ENCODE measurements at places on chromosomes 13 and 19.
A peak's percentile ranks its signal among the peaks of the same experiment; 100 is the strongest.

GRCh38 chr13:111492341-111492950, 172.0 kb downstream of the TEX29 start:
- no peak for DNase-seq

DNA sequence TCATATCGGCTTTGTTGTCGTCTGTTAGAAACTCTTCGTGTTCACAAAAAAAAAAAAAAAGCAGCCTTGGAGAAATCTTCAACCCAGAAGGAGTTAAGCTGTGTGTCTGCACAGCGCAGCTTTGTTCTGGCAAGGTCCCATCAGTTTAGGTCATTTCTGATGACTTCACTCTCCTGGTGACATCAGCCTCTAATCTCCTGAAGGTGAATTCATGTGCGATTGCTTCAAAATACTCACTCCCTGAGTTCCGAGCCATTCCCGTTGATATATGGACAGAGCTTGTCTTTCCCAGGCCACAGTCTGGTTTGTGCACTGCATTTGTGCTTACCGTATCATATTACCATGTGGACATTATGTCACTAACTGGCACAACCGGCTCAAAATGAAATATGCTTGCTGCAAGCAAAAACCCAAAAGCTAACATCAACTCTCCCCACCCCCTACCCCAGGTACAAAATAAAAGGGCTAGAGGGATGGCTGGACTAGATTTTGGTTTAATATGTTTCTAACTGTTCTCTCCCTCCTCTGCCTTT, 342.4 kb downstream of the KCNRG start:
- no peak for DNase-seq

DNA sequence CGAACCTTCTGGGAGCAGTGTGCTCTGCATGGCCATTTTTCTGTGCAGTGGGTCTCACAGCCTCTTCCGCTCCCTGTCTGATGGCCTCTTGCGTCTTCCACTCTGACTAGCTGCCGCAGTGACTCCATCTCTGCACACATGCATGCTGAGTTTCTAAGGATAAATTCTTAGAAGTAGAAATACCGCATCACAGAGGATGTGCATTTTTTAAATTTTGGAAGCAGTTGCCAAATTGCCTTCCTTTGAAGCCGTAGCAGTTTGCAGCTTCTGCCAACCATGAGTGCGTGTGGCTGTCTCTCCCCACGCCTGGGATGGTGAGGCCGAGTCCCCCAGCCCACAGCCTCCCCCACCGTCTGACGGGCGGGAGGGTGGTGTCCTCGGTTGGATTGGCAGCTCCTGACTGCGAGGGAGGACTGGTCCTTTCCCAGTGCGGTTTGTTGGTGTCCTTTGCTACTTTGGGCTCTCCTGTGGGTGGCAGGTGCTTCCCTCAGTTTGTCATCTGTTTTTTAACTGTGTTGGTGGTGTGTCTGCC, 9.8 kb downstream of the FZR1 start:
- no peak for DNase-seq

- DNase-seq, result no peak
Observed at GRCh38 chr19:37251308-37252229, 33.6 kb downstream of the ZNF383 start.

- no peak for DNase-seq
Observed at GRCh38 chr13:25286308-25286968, 850 bp downstream of the MTMR6 start.

DNA sequence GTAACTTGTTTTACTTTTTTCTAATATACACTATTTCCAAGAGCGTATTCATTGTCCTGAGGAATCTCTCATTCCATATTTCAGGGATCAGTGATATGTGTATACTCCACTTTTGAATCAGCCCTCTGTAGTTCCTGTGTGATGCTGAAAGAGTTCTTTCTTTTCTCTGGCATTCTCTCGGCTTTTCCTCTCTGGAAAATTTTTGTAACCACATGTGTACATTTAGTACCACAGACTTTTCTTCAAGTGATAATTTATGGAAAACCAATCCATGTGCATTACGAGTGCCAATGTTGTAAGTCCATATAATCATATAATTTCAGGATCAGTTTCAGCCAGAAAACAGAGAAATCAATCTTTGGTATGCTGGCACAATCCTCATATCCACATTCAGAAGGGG, 102.2 kb upstream of the MBNL2 start:
- no peak for DNase-seq

GRCh38 chr13:93147946-93148345, 78.7 kb upstream of the GPC6 start:
- DNase-seq, result no peak

DNA sequence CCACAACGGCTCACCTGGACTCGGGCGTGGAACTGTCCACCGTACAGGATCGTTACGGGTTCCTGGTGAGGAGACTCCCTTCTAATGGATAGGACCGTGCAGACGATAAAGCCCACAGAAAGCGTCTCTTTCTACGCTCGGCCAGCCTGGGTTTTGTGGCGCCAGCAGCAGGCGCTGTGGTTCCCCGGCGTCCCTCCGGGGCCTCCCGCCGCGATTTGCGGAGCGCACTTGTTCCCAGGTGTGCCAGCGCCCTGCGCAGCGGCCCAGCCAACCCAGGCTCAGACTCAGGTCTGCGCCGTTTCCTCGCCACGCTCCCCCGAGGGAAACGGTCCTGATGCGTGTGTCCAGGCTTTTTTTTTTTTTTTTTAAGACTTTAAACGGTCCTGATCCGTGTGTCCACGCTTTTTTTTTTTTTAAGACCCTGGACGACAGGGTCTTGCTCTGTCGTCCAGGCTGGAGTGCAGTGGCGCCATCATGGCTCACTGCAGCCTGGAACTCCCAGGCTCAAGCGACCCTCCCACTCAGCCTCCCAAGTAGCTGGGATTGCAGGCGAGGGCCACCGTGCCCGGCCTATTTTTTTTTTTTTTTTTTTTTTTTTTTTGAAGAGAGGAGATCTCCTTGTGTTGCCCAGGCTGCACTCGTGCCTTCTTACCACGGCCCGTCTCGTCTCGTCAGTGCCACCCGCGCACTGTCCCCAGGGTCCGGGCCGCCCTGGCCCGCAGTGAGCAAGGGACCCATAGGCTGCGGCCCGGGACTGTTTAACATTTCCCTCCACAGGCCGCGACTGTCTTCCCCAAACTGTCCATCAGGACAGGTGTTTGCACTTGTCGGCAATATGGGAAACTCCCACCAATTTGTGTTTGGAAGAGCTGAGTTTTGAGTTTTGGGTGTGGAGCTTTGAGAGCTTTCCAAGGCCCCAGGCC, 23.8 kb downstream of the GJA3 start:
- no peak for DNase-seq

DNA sequence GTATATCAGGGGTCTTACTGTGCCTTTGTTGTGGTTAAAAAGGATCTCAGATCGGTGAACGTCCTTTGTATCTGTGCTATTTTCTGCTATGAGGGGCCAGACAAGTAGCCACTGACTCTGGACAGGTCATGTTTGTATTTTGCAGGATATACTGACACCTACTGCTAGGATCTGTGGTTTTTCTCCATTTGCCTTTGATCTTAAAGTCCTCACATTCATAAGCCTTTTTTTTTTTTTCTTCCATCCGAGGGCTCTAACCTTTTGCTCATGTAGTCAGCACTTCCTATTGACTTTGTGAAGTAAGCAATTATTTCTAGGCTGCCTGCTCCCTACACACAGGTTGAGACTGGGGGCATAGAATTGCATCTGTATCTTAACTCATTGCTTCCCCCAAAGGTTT, 106.2 kb downstream of the SLITRK5 start:
- DNase-seq, result no peak

DNA sequence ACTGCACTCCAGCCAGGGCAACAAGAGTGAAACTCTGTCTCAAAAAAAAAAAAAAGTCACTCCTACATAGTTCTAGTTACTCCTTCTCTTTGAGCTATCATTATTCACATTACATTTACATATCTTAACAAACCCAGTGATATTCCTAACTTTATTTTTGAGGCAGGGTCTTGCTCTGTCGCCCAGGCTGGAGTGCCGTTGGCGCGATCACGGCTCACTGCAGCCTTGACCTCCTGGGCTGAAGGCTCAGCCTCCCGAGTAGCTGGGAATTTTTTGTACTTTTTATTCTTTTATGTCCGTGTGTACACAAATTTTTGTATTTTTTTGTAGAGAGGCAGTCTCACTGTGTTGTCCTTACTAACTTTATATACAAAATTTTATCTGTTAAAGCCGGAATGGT, 587 bp upstream of the RPS15 start:
- DNase-seq, result no peak

GRCh38 chr19:48496959-48497727, 14.5 kb downstream of the LMTK3 start:
- DNase-seq, result no peak

GRCh38 chr19:2478756-2479555, 3.0 kb downstream of the GADD45B start:
- DNase-seq, result peak; percentile 32

- peak; percentile 54 for DNase-seq
Observed at GRCh38 chr19:1066748-1067340, at the start of gene ARHGAP45. TSS of gene ARHGAP45 (plus strand) at chr19:1067167. CDS start at chr19:1067406, 239 bp downstream.

DNA sequence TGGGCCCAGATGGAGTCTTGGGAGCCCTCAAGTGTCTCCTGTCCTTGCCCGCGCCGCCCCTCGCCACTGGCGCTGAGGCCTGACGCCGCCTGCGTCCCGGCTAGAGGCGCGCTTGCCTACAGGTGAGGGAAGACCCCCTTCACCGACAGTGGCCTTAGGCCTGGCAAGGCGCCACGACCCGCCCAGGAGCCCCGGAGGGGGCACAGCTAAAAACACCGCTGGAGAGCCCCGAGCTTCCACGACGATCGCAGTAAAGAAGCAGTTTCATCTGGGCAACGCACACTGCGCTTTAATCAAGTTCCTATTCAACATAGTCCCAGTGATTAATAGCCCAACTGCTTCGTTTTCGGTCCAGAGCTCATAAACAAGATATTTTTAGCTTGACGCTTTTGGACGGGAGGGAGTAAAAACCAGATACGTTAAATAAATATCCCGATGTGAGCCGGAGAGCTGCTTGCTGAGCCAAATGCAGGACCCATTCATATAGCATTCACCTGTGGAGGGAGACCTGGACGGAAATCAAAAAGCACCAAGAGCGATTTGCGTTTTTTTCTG, 1.5 kb upstream of the CEBPA start:
- no peak for DNase-seq

DNA sequence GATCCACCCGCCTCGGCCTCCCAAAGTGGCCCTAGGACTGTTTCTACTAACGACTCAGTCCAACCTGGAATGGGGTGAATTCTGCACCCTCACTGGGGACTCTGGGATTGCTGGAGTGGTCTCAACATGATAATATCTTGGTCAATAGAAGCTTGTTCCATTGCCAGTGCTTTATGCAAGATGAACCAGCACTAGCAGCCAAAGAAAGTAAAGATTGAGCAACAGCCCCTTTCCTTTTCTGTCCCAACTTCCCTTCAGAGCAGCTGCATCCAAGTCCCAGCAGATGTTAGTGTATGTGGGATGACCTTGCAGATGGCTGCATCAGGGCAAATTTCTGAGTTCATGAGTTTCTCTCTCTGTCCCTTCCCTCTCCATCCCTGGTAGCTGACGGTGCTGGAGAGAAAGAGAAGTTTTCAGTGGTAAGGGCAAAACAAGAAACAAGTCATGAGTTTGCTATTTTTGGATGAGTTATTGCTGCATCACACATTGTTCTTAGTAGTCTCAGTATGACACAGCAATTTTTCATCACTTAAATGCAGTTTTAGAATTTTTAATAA, 183.6 kb upstream of the EDNRB start:
- no peak for DNase-seq

DNA sequence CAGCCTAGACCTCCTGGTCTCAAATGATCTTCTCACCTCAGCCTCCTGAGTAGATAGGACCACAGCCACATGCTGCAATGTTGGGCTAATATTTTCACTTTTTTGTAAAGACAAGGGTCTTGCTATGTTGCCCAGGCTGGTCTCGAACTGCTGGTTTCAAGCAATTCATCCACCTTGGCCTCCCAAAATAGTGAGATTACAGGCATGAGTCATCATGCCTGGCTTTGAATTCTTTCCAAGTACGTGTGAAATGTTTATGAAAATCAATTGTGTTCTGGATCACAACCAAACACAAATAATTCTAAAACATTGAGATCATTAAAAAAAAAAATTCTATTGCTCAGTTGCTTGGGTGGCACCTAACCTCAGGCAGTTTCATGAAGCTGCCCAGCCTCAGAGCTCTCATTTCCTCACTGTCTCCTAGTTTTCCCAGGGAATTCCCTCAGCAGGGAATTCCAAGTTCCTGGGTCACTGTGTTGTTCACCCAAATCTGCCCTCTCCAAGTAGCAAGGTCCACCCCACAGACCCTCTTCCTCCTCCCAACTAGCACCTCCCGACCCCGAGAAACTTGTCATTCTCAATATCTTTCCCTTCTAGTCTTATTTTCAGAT, 44.8 kb downstream of the ING1 start:
- DNase-seq, result no peak

- DNase-seq, result no peak
Observed at GRCh38 chr13:32746474-32746873, 160.2 kb downstream of the PDS5B start.

DNA sequence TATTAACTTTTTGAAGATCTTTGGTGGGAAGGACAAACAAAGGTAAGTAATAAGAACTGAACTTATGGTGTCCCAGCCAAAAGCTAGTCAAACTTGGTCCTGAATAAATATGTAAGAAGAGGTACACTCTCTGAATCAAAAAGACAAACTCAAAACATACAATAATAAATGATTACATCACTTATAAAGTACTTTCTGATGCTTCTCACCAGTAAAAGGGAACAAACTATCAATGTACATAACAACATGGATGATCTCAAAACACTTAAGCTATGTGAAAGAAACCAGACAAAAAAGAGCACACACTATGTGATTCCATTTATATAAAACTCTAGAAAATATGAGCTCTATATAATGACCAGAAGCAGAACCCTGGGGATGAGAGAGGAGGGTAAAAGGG, 138.3 kb downstream of the VWA8 start:
- no peak for DNase-seq

DNA sequence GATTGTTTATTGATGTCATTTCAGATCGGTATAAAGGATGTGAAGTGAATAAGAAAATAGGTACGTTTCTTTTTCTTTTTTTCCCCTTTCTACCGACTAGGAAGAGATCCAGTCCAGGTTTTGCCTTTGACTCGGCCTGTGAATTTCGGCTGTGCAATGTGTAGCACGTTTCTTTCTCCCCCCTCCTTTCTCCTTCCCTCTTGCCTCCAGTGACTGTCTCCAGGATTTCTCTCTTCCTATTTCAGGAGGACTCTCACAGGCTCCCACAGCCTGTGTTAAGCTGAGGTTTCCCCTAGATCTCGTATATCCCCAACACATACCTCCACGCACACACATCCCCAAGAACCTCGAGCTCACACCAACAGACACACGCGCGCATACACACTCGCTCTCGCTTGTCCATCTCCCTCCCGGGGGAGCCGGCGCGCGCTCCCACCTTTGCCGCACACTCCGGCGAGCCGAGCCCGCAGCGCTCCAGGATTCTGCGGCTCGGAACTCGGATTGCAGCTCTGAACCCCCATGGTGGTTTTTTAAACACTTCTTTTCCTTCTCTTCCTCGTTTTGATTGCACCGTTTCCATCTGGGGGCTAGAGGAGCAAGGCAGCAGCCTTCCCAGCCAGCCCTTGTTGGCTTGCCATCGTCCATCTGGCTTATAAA, at the start of gene GPC6:
Gene GPC6, plus strand, starts transcription at position 185 of the 657 bp plus-strand sequence.
- DNase-seq, result no peak

DNA sequence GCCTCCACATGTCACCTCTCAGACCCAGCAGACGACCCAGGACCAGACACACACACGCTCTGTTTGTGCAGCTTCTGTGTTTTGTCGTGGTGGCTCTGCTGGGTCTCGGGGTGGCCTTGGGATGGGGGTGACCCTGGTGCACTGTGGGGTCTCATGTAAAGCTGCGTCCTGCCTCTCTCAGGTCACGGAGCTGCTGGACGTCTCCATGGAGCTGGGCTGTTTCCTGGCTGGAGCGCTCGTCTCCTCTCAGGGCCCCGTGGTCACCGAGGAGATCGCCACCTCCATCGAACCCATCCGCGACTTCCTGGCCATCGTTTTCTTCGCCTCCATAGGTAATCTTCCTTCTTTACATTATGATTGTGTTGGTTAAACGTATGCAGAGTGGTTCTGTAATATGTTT, 45.4 kb upstream of the TFDP1 start:
- no peak for DNase-seq

Data from stimulated activated CD8-positive, alpha-beta memory T cell treated with anti-CD3 and anti-CD28 coated beads, Interleukin-7, amount 100 ng/mL, for 1 hour (primary cell).